ENCODE measurements at places on chromosomes 6 and 20.

DNA sequence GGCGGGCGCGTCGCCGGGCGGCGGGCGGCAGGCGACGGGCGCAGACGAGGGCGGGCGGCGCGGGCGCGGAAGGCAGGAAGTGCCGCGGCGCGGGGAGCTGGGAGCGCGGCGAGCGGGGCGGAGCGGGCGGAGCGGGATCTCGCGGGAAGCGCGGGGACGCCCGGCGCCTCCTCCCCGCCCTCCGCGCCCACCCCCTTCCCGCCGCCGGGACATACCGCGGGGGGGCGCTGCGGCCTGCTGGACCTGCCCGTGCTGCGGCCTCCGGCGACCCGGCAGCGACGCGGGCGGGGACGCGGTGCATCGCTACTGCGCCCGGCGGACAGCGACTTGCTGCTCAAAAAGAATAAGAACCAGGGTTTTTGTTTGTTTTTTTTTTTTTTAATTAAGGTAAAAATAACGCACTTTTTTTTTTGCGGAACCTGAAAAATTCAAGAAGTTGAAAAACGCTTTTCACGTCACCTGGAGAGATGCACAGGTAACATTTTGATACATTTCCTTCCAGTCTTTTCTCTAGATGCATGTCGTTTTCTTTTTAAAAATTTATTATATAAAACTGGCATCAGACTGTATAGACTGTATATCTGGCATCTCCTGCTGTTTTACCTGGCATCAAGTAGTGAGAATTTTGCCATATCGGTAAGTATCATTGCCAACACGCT, at the start of gene CENPB:
Gene CENPB, minus strand, starts transcription at position 76 of the 659 bp plus-strand sequence. CDS start 257 bp downstream, outside the sequence.
- DNase-seq, result peak; percentile 85

- DNase-seq, result no peak
These were observed 50.3 kb downstream of the ABHD12 start for GRCh38 chr20:25340380-25340779.

DNA sequence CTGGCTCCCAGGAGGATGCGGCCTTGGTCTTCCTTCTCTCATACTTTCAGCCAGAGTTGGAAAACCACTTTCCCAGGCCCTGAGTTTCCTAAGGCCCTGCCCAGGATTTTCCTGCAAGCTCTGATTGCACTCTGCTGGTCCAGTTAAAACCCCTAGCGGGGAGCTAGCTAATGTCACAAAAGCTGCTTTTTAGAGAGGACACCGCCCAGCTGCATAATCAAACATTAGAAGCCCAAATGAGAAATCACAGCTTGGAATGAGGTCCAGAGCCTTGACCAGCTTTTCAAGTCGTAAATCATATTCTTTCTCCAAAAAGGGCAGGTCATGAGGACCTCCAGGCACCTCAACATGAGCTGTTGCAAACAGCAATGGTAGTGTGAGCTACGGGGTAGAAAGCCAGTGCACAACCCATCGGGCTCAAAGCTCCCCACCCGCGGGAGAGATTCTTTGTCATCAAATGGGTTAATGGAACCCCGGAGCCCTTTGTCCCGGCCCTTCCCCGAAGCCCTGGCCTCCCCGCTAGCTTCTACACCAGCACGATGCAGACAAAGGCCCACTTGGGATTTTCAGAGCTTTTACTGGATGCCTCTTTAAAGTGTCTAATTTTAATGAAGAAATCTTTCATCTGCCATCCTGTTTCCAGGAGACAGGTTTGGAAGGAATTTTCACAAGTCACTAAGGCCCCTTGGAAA, 134.0 kb downstream of the SCML4 start:
- DNase-seq, result no peak

DNA sequence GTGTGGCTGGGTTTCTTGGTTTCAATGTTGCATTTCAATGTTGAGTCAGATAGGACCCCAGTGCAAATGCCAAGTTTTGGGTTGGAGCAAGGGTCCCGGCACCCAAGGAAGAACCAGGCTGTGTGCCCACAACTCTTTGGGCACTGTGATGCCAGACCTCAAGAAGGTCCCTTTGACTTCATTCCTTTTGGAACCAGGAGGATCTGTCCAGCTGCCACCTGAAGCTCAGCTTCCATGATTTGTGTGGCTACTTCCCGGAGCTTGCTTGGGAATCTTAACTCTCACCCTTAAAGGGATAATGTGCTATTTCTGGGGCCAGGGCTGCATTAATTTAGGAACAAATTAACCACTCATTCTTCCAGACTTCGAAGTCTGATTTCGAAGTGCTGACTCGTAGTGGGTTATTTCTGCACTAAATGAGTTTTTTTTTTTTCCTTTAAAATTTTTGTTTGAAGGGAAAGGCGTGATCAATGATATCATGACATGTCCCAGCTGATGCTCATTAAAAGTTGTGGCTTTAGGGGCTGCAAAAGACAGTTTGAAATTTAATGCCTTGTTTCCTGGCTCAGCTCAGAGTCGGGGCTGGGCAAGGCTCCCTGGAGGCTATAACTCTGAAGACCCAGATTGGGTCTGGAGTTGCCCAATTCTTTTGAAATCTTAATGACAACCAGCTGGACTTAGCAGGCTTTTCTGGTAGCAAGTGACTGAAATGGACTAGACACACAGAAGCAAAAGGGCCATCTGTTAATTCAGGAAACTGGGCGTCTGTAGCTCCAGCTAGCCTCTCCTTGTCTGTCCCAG, 24.0 kb upstream of the PHACTR3 start:
- DNase-seq, result no peak

Measured in activated naive CD8-positive, alpha-beta T cell treated with anti-CD3 and anti-CD28 coated beads, Interleukin-2, amount 50 U/mL, for 16 hours (primary cell).